ENCODE measurements at places on chromosomes 16 and 17.

DNA sequence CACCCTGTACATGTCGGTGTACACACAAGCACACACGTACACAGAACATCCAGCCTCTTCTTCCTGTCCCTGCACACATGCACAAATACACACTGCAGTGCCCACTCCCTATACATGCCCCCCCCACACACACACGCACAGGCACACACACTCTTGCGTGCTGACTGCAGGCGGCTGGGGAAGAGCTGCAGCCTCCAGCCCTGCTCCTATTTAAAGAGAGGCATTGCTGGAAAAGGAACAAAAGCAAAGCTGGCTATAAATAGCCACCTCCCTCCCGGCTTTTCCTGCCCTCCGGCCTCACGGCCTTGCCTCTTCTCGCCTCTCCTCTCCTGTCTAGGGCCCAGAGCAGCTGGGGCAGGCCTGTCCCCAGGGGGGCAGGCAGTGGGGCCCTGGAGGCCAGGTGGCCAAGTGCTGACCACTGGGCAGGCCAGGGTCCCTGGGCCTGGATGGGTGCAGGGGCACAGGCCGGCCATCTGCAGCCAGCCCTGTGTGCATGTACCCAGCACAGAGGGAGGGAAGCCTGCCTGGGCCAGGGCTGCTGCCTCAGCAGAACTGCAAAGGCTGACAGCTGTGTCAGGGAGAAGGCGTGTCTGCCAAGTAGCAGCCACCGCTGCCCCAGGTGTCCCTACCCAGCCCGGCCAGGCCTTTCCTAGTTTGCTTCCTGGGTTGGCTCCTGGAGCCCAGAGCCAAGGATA, 25.4 kb downstream of the RTN4RL1 start:
- no peak for DNase-seq

DNA sequence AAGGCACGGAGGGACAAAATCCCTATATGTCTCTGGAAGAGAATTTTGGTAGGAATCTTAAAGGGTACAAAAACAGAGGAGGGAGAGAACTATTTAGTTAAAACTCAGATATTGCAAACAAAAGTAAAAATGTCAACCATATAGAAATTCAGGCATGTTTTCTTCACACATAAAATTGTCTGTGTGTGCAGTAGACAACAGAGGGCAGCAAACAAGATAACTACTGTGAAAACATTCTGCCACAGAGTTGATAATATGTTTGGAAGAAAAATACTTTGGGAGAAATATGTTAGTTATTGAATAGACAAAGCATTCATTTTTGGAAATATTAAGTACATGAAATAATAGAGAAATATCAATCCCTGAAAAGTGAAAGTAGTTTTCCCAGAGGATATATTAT, 56.2 kb downstream of the SNX11 start:
- DNase-seq: no peak

- no peak for DNase-seq
These were observed 5.6 kb downstream of the DUXB start for GRCh38 chr16:75695708-75696107.

DNA sequence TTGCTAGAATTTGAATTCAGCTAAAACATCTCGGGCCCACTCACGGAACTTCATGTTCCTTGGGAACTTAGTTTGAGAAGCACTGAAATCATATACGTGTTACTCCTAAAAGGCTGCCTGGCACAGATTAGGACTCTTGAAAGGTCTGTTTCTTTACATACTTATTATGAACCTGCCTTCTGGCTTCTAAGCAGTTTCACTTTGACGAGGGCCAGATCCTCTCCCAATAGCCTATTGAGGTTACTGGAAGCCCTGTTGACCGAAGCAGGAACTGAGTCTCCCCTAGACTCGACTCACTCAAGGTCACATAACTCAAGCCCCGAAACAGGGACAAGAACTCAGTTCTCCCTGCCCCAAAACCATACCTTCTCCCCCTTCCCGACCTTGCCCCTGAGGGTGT, 121.9 kb upstream of the PLCG2 start:
- no peak for DNase-seq

DNA sequence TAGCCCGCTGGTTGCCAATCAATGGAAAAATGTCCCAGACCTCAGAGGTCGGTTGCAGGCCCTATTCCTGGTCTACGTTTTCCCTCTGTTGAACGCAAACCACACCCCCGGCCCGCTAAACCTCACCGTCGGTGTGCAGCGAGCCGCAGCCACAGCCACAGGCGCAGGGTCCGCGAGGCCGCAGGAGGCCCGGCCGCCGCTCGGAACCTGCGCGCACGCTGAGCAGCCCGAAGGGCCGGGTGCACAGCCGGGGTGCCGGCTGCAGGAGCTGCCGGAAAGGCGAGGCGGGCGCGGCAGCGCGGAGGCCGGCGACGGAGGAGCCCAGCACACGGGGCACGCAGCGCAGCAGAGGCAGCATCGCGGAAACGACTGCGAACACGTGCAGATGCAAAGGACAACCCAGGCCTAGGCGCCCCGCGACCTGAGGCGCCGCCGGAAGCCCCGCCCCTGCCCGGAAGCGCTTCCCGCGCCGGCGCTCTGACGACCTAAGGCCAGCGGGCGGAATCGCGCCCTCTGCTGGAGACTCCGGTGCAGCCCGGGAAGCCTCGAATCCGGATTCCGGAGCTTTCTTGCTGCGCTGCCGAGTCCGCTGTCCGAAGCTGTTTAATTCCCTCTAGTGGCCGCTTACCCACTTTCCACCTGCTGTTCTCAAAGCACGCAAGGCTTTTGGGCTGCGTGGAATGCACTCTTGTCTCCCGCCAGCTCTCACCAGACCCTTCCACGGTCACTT, at the start of gene C1QBP:
Gene C1QBP (minus strand): TSS at position 440 of the 730 bp plus-strand sequence. CDS start 82 bp downstream, at position 358.
- DNase-seq: peak; percentile 85

DNA sequence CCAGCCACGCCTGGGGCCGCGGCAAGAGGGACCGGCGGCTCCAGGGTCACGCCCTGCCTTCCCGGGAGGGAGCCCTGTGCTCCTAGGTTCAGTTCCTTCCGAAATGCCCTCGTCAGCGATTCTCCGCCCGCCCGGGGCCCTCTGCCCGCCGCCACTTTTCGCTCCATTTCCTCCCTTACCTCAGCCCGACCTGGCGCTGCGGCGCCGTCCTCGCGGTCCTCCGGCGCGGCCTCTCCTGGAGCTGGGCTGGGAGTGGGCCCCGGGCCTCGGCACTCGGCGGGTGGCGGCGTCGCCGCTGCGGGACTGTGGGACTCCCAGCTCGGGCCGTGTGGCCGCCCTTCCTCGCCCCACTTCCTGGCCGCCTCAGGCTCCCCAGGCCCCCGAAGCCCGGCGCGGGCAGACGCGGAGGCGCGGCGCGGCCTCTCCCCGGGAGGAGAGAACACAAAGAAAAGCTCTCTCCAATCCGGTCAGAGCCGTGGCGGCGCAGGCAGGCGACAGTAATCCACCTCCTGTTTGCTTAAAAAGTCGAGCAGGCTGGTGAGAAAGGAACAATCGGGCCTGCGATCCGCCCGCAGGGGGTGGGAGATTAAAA, 1.6 kb downstream of the BAHCC1 start:
- DNase-seq: peak; percentile 11

- DNase-seq: no peak
These were observed 735.1 kb upstream of the GOT2 start for GRCh38 chr16:59469266-59469665.

DNA sequence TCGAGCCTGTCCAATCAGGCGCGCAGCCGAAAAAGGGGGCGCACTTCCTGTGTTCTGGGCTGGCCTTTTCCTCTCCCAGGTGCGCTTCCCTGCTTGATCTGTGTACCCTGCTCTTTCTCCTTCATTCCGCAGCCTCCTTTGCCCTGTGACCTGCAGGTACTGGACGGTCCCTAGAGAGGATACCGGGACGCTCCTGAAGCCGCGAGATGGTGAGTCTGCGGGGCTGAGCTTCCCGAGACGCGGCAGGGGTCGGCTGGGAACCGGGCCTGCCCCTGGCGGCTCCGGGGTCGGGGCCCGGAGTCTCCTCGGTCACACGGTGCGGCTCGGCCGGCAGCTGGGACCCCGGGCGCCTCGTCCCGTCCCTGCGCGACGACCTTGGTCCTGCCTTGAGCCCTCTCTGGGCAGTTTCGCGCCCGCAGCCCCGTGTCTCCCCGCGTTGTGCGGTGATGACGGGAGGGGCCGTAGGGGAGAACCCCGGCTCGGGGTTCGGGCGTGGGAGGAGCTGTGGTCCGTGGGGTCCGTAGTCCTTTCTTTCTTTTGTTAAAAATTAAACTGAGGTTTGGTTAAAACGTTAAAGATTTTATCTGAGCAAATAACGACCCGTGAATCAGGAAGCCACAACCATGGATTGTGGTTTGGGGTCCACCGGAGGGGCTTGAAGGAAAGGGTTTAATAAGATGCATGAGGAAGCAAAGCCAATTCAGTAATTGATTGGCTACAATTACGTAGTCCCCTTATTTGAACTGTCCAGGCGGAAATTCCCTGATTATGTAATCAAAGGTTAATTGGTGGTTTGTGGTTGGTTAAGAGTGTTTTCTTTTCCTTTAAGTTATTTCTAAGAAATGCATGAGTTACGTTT, 172.8 kb upstream of the ZNF267 start:
- peak; percentile 84 for DNase-seq

- no peak for DNase-seq
These were observed 20.8 kb downstream of the MYO18A start for GRCh38 chr17:29159306-29159860.

- DNase-seq: peak; percentile 44
These were observed 6.3 kb upstream of the XPO6 start for GRCh38 chr16:28218109-28218508.

DNA sequence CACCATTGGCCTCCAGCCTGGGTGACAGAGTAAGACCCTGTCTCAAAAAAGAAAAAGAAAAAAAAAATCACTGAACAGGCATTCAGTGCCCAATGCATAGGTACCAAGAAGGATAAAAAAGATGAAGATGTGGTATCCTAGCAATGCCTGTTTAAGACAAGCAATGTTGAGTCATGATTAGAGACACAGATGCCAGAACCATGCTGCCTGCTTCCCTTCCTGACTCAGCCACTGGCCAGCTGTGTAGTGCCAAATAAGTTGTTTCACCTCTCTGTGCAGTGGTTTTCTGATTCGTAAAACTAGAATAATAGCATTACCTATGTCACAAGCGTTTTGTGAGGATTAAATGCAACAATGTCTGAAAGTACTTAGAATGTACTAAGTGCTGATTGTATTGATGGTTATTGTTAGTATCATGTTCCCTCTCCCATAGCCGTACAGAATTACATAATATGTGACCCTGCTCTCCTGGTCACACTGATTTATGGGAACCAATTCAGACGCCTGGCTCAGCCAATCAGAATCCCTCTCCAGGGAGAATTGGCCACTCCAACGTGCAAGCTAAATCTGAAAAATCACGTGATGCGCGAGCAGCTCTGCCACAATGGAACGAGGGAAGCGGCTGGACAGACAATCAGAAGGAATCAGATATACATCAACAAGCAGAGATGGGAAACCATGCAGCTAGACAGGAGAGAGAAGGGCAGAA, 241.9 kb downstream of the SLC39A11 start:
- no peak for DNase-seq

GRCh38 chr17:58666858-58667267, 25.0 kb downstream of the TEX14 start:
- DNase-seq: no peak

GRCh38 chr16:16928532-16929109, 542.1 kb downstream of the XYLT1 start:
- DNase-seq: no peak

GRCh38 chr16:8555400-8555799, 34.9 kb downstream of the TMEM114 start:
- DNase-seq: no peak

- DNase-seq: no peak
These were observed 15.1 kb downstream of the SCIMP start for GRCh38 chr17:5219536-5219935.

DNA sequence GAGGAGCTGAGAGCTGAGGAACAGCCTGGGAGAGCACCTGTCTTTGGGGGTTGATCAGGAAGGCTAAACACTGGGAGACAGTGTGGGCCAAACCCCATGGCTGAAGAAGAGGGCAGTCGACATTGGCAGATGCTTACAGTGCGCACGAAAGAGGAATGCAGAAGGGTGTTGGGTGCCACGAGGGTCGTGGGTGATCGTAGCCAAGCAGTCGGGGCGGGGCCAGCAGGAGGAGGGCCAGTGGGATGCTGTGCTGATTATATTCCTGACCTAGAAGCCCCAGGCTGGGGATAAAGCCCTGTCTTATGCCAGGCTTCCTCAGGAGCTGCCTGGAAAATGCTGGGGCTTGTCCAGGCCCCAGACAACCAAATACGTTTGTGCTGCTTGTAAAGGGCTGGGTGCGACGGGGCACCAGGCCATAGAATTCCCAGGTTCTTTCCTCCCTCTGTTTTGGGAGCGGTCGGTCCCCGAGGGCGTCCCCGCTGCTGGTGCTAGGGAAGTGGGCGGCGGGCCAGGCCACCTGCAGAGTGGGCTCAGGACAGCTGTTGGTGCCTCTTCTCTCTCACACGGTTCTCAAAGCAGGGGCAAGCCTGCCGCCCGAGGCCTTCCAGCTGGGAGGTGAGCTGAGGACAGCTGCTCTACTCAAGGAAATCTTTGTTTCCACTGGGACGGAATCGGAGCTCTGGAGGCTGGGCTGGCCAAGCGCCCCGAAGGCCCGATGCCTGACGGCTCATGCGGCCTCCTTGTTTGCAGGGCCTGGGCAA, 10.0 kb downstream of the C1QTNF1 start:
- DNase-seq: no peak

GRCh38 chr16:4958510-4959438, 644 bp downstream of the SEC14L5 start:
- DNase-seq: no peak

DNA sequence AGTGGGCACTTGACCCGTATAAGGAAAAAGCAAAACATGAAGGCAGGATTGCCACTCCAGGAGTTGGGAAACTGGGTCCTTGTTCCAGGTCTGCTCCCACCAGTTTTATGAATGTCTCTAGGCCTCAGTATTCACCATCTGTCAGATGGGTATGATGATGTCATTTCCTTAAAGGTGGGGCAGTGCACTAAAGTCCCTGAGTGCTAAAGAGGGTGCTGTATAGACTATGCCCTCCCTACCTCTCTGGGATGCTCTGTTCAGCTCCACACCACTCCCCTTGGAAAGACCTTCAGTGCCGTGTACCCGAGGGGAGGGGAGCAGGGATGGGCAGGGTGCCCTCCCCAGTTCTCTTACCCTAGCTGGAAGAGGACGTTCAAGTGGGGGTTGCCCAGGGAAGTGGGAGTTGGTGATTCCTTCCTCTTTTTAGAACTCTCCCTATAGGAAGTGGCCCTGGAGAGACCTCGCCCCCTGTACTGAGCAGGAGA, 2.2 kb downstream of the LASP1 start:
- no peak for DNase-seq

- DNase-seq: no peak
These were observed 2.2 kb downstream of the ALDOC start for GRCh38 chr17:28574526-28574925.

DNA sequence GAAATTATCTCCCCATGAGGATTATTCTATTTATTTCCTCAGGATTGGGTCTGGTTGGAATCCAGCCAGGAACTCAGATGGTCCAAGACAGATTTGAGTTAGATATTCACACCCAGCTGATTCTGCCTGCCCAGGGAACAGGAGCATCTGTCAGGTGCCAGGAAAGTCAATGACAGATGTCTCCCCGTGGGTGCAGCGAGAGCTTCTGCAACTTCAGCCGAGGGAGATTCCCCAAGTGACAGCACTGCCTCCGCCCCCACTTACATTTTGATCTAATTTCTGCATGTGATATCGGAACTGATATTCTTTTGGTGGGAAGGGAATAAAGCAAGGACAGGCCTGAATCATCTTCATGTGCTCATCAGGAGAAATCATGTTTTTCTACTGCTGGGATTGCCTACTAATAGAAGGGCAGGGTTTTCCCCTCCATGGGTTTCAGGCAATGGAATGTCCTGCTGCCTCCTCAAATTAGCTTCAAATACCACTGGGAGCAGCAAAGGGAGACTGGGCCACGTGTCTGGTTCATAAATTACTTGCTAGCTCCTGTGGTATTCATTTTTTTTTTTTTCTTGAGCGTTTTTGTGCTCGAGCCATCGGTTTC, 15.7 kb upstream of the DHX8 start:
- DNase-seq: no peak

All from stimulated activated CD4-positive, alpha-beta T cell treated with anti-CD3 and anti-CD28 coated beads, Interleukin-15, amount 100 ng/mL, for 48 hours (primary cell).